CD4-positive, alpha-beta T cell treated with Interferon gamma for 1 hour (primary cell): ENCODE measurements at places on chromosomes 4 and X.

- no peak for DNase-seq
Observed at GRCh38 chr4:67084783-67085182, 460.5 kb downstream of the CENPC start.

DNA sequence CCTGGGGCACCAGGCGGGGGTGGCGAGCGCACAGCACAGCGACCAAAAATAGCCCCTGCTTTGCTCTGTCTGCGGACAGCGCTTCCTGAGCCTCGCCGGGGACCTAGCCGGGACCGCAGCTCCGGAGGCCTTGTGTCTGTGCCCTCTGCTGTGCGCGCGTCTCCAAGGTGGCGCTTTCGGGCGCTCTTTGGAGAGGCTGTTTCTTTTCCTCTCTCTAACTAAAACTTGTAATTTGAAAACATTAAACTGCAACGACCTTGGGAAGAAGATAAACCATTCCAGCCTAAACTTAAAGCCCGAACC, 3.4 kb downstream of the ARX start:
- no peak for DNase-seq

DNA sequence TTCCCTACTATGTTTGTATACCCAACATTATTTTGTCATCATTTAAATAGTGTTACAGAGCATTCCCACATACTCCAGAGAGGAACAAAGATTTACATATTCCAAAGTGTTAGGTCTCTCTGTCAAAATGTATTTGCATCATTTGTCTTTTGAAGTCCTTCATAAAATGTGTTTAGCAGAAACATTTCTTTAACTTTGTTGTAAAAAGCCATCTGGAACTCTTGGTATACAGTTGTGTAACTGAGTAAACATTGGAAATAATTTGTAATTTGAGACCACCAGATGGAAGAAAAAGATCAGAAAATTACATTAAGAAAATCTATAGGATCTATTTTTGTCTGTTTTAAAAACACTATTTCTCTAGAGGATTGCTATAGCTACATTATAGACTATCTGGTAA, 56.6 kb upstream of the ALB start:
- no peak for DNase-seq

GRCh38 chr4:1693131-1693896, 9.2 kb upstream of the FAM53A start:
- peak; percentile 79 for DNase-seq

GRCh38 chr4:8589336-8589735, 3.2 kb upstream of the CPZ start:
- DNase-seq: no peak

- DNase-seq: no peak
Observed at GRCh38 chr4:6298852-6299251, 29.2 kb downstream of the WFS1 start.

DNA sequence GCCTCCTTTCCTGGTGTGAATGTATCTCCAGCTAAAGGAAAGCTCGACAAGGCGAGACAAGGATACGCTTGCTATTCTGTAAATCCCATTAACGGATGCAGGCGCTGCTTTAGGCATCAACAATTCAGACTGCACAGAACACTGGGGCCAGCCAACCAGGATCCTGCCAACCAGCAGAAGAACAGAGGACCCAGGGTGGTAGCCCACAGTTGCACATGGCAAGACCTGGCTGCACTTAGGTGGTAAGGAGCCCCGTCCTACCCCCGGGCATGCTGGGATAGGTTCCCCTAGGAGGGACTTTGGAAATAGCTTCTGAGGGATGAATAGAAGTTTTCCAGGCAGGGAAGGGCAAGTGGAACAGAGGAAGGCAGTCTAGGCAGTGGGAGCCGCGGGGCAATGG, 20.7 kb downstream of the PSAPL1 start:
- no peak for DNase-seq

DNA sequence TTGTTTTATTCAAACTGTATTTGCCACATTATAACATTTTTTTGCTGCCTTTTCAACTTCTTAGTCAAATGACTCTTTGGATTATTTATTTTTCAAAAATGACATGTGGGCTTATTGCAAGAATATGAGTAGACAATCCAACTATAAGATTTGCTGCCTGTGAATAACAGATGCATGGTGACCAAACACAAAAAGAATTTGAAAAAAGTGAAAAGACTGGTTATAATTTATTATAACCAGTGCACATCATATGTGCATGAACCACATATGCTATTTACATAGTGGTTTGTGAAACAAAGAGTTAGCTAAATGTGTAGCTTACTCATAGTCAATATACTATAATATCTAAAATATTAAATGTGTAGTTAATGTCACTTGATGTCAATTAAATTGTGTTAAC, 2086.8 kb downstream of the ARAP2 start:
- DNase-seq: no peak

- no peak for DNase-seq
Observed at GRCh38 chr4:137909529-137910309, 332.4 kb downstream of the SLC7A11 start.

- no peak for DNase-seq
Observed at GRCh38 chr4:1266881-1267763, 18.2 kb upstream of the CTBP1 start.

GRCh38 chr4:123934096-123934495, 537.5 kb downstream of the SPRY1 start:
- no peak for DNase-seq

GRCh38 chr4:103451341-103451740, 253.2 kb upstream of the CENPE start:
- DNase-seq: no peak

GRCh38 chr4:90458576-90458975, 331.4 kb downstream of the CCSER1 start:
- DNase-seq: no peak

DNA sequence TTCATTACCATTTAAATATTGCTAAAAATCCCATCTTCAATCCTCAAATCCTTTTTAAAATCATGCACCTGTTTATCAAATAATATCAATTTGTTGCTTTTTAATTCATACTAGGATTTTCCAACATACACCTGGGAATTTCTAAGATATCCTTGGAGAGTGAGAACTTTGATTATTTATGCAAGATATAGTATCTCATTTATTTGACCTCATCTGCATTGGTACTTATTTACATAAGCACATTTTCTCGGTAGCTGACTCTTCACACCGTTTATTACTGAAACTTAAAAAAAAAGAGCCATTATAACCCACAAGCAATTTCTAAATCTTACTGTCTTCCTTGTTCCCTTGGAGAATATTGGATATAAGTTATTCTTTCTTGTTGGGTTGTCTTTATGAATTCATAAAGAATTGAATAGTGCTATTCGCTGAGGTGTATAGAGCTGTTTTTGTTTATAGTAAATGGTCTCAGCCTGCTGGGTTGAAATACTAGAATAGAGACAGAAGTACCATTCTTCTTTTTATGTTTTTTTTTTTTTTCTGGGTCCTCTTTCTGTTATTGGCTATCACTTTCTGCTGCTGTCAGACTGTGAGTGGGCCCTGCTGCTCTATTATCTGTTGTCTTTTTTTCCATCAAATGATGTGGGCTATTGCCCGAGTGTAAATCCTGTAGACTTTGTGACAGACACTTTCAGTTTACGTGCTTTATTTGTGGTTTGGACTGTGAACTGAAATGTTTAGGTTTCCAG, 2.9 kb downstream of the UGT8 start:
- DNase-seq: no peak

DNA sequence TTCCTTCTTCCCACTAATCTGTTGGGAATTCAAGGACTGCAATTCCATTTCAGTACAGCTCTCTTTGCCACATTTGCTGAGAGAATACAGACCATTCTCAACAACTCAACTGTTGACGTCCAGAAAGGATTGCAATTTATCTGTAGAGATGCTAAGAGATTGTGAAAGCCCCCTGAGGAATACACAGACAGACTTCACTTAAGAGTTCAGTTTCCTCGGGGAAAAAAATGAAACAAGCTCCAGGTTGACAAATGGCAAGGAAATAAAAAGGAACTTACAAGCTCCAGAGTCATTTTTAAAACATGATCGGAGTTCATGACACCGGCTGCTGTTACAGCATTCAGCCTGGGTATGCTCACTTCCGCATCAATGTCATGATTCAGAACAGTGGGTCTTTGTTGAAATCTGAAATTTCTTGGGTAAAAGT, 13.8 kb downstream of the TLR10 start:
- DNase-seq: no peak

DNA sequence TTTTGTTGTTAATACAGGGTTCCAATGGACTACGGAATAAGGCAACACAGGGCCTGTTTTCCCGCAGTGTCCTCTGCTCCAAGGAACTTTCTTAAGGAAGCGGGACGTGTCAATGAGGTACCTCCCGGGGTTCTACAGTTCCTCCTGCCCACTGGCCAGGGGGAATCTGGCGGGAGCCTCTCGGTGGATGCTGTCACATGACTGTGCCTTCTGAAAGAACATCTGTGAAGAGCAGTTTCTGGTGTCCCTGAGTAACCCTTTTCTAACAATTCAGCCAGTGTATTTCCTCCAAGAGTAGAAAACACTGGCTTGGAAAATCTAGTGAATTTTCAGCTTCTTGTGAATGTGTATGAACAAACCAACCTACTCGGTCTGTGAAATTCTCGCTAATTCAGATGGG, 32.7 kb downstream of the MFAP3L start:
- no peak for DNase-seq

DNA sequence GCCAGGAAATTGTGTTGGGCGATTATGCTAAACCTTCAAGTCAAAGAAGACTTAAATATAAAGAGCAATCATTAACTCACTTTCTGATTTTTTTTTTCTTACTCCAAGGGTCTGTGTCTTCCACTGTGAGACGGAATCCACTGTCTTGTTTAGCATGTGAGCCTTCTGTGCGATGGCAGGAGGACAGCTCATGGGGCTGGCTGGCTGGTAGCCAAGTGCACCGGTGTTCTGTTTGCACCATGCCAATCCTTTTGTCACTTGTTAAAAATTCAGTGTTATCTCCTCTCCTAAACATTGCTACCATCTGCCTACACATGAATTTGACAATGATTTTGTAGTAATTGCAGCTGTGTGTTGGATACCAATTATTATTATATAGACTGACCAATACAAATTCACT, 1056.3 kb upstream of the IGFBP7 start:
- DNase-seq: no peak

DNA sequence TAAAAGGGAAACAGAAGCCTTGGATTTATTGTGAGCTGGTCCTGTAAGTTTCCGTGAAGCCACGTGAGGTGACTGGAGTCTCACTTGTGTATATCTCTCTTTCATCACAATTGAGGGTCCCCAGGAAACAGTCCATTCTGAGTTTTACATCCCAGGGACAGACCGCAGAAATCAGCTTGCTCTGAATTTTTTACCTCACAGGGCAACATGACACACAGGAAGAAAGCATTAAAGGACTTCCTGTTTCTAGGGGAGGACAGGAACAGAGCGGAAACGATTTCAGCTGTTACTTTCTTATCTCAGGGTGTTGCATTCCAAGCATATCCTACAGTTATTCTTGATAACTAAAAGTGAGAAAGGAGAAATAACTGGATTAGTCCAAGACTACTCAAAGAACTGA, 553.5 kb downstream of the TRAM1L1 start:
- DNase-seq: no peak

DNA sequence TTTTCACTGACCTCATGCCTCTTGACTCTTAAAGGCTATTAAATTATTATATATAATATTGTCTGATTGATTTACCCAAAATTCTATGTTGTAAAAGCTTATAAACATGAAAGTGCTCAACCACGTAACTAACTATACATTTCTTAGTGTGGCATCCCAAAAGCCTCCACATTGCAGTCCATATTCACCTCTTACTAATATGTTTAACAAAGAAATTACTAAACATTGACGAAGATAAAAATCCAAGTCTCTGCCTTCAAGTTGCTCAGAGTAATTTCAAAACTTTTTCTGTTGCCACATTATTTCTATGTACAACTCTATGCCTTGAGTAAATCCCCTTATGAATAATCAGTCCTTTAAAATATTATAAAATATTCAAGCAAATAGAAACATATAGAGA, 14.4 kb downstream of the DDIT4L start:
- DNase-seq: no peak

- no peak for DNase-seq
Observed at GRCh38 chr4:76620723-76621468, 185.9 kb downstream of the SHROOM3 start.

- no peak for DNase-seq
Observed at GRCh38 chrX:1163231-1163630, 49.2 kb downstream of the CRLF2 start.

DNA sequence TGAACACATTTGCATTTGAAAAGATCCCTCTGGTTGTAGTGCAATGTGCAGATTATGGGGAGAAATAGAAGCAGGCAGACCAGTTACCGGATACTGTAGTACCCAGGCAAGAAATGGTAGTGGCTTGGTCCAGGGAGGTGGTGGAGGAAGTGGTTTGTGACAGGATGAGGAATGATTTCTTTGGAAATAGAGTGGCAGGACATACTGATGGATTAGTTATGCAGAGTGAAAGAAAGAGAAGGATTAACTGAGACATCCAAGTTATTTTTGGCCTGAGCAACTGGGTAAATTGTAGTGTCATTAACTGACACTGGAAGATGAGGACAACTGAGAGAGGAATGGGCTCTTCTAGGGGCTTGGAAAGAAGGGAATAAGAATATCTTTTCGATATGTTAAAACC, 139.7 kb downstream of the CFAP299 start:
- no peak for DNase-seq

DNA sequence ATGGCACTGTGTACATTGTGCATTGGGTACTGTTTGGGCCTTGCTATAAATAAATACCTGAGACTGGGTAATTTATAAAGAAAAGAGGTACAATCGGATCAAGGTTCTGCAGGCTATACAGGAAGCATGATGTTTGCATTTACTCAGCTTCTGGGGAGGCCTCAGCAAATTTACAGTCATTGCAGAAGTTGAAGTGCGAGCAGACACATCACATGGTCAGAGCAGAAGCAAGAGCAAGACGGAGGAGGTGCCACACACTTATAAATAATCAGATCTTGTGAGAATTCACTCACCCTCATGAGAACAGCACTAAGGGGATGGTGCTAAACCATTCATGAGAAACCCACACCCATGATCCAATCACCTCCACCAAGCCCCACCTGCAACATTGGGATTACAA, 505.0 kb downstream of the ARAP2 start:
- no peak for DNase-seq
